Neural crest cell (in vitro differentiated cells): ENCODE measurements at places on chromosomes 2 and 18. TPM values are rescaled to one million over a fixed set of nuclear protein-coding genes. Genes with fewer than 3 reads are reported as not detected.

DNA sequence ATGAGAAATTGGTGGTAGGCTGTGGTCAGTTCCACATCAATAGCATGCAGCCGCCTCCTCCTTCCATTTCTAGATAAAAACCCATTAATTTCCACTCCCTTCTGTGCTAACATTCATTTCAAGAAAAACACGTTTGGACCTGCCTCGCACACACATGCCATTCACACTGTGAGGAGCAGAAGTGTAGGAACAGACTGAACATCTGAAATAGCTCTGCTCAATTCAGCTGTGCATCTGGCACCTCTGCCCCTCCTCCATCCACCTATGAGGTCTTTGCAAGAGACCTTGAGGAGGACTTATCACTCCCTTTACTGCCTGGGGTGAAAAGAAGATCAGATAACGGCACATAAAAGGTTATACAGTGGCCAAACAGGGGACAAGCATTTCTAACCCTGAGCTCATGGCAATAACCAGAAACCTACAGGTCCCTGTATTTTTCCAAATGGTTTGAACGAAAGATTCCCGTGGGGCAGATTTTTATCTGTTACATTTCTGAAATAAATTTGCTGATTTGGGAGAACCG, 30.8 kb upstream of the LRP2 start:
- no peak for DNase-seq

DNA sequence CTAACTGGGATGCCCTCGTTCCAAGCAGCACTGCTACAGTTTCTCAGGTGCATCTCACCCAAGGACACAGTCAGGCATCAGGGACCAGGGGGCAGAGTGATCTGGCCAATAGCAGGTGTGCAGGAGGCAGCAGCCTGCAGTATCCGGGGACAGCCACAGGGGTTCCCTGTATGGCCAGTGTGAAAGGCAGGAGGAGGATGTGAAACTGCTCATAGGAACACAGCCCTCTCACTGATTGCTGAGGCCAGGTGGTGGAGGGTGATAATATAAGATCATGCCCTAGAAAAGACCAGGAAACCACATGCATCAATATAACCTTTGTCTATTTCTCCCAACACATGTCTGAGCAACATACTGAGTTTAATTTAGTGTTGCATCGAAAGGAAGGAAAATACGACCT, 112.7 kb upstream of the TACR1 start:
- no peak for DNase-seq

GRCh38 chr18:28189400-28190239, 12.7 kb upstream of the CDH2 start:
- DNase-seq: peak; percentile 22

The CXCR4 gene
- total RNA-seq: 37.5 and 39.5 TPM in 2 replicates

DNA sequence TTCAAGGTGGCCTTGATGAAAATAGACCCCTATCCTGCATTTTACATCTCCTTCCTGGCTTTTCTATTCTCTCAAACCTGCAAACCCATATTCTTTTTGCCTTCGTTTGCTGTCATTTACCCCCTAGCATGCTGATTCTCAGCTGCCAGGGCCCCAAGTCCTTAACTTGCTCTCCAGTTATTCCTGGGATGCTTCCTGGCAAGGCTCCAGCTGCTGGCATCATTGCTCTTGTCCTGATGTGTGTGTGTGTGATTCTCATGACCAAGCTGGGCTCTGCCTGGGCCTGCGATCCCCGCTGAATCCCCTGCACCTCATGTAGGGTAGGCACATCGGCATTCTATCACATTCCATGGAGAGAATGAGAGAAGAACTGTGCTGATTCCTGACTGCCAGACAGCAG, 11.9 kb downstream of the NPAS2 start:
- DNase-seq: no peak

GRCh38 chr2:239826786-239827522, 198.2 kb downstream of the NDUFA10 start:
- DNase-seq: no peak

GRCh38 chr18:572091-572830, 7.9 kb upstream of the CETN1 start:
- no peak for DNase-seq

- DNase-seq: no peak
These were observed 44.0 kb downstream of the CCDC85A start for GRCh38 chr2:56227811-56228210.

The DAPL1 gene
- total RNA-seq: not detected in 2 replicates

DNA sequence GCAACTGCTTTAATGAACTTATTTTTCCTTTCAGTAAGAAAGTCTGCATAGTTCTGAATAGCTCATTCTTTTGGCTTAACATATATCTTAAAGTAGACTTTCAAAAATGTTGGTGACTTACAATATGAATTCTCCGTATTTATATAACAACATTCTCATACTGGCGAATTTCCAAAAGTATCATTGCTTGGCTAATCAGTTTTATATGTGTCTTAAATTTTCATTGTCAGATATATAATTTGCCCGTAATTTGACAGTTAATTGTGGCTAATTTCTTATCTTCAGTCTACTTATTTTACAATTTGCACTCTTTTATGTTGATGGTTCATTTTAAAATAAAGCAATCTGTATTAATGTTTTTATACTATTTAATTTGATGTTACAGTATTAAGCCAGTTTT, 144.9 kb downstream of the ATP9B start:
- no peak for DNase-seq

DNA sequence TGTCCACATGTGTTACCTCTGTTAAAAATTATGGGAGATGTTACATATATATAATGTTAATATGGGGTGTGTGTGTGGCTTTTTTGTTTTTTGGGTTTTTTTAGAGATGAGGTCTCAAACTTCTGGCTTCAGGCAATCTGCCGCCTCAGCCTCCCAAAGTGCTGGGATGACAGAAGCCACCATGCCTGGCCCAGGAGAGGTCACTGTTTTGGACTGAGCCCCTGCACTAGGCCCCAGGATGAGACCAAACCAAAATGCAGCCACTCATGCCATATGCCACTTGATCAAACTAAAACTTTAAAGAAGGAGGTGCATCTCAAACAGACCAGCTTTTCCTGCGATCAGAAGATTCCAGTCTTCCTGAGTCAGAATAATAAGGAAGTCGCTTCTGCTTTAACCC, 2.5 kb downstream of the ADI1 start:
- DNase-seq: no peak

GRCh38 chr18:42937436-42937835, 178.0 kb downstream of the RIT2 start:
- DNase-seq: no peak

The ELOA2 gene
- total RNA-seq: not detected in 2 replicates

DNA sequence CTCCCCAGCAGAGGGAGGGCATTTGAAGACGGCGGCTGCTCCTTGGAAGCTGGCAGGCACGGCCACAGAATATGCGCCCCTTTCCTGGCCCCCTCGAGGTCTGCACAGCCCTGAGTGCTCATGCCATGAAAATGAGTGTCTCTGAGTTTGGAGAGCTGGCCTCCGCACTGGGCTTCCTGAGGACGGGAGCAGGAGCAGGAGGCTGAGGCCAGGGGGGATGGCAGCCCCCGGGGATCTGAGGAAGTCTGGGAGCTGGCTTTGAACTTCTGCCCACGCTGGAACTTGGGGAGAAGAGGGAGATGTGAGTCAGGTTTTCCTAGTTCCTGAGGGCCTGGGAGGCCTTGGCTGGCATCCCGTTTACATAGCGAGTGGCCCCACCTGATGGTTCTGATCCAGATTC, 47.0 kb downstream of the RRM2 start:
- DNase-seq: no peak

The AMER3 gene
- 1.3 and 1.4 TPM in 2 replicates for total RNA-seq

The TRIM54 gene
- not detected in 2 replicates for total RNA-seq

The ANKRD36B gene
- total RNA-seq: 33.5 and 34.2 TPM in 2 replicates

The IFT172 gene
- 37.0 and 38.4 TPM in 2 replicates for total RNA-seq

GRCh38 chr18:9928646-9929259, 14.9 kb downstream of the VAPA start:
- no peak for DNase-seq

- DNase-seq: no peak
These were observed 1.8 kb downstream of the BOK start for GRCh38 chr2:241560162-241560882.

The UGT1A8 gene
- total RNA-seq: not detected in 2 replicates

The PAX8 gene
- 0.49 and 0.98 TPM in 2 replicates for total RNA-seq

The RNF149 gene
- 27.2 and 27.4 TPM in 2 replicates for total RNA-seq

DNA sequence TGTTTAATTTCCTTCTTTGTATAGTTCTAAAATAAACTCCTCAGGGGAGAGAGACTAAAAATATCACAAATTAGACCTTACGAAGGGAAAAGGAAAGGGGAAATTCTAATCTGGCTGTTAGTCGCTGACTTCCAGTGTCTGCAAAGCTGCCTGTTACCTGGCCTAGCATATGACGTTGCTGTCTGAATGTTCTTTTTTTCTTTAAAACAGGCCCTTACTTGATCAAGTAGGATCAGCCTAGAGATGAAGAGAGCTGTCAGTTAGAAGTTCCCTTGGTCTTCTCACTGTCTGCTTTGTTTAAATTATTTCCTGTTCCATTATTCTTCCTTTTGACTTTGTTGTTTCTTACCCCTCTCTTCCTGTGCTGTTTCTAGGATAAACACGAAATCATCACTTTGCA, 11.2 kb downstream of the NCK2 start:
- DNase-seq: no peak

The L3MBTL4 gene
- 0.50 and 0.65 TPM in 2 replicates for total RNA-seq

GRCh38 chr2:178404368-178404767, 46.6 kb downstream of the PRKRA start:
- DNase-seq: no peak

DNA sequence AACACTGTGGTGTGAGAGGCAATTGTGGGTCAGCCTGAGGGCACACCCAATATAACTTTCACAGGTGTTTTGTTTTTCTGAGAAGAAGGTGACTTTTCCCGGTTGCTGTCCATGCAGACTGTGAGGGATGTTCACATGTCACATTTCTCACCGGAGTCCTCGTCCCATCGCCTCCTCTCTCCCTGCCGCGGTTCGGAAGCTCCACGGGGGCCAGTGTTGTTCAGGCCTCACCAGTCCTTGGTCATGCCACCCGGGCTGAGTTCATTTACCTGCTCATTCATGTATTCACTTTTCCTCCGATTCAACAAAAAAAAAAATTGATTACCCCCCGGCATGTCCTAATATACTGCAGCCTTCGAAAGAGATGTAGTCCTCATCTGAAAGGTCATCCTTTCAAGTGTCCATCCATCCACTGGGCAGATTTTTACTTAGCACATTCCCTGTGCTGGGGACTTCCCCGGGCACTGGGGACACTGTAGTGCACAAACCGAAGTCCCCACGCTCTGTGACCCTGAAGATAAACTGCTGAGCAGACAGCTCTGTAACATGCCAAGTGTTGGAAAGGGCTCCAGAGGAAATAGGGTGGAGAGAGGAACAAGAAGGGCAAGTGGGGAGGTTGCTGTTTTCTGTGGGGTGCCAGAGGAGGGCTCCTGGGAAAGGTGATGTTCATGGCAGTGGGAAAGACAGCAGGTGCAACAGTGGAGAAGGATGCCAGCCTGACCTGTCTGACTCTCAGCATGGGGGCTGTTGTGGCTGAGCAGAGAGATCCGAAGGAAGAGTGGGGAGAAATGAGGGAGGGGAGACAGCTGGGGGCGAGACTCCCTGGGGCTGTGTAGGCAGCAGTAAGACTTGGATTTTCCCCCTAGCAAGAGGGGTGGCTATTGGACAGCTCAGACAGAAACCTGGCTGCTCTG, 22.4 kb downstream of the LRRFIP1 start:
- DNase-seq: no peak

DNA sequence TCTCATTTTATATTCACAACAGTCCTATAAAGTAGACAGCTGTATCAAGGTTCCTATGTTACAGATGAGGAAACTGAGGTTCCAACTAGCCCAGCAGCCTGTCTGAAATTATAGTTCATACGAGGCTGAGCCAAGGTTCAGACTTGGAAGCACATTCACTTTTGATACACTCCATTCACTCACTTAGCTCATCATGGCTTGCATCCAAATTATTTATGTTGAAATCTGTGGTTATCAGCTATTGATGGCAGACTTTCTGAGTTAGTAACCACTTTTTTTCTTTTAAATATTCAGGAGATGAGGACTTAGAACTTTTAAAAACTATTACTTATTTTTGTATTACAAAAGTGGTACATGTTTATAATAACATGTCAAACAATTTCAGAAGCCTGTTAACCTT, 188.2 kb downstream of the MTX2 start:
- no peak for DNase-seq

- DNase-seq: no peak
These were observed 54.2 kb downstream of the NCAPH start for GRCh38 chr2:96389736-96390135.

The MYCN gene
- total RNA-seq: 144 and 149 TPM in 2 replicates

GRCh38 chr18:2091937-2092336, 479.4 kb downstream of the METTL4 start:
- no peak for DNase-seq

GRCh38 chr2:173898178-173898668, 67.0 kb downstream of the SP3 start:
- DNase-seq: no peak

- no peak for DNase-seq
These were observed 19.8 kb upstream of the VWA3B start for GRCh38 chr2:98067160-98067559.

GRCh38 chr18:70931942-70932814, 643.3 kb downstream of the SOCS6 start:
- no peak for DNase-seq

DNA sequence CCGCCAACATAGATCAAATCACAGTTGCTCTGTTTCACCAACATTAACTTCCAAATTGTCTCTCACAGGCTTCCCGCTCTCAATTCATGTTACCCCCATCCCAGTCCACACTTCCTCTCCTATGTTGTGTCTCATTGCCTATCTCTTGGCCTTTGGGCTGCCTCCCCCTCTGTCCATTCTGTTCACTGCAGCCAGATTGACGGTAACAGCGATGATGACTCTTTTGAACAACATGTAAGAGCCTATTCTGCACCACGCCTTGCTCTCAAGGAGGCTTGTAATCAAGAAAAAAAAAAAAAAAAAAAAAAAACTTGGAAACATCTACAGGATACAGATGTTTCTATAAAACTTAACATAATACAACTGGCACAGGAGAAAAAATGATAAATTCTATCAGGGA, 77.3 kb upstream of the RMDN2 start:
- no peak for DNase-seq

GRCh38 chr2:39881948-39882347, 102.9 kb upstream of the THUMPD2 start:
- DNase-seq: no peak

GRCh38 chr2:108942888-108943287, 46.1 kb downstream of the EDAR start:
- no peak for DNase-seq

DNA sequence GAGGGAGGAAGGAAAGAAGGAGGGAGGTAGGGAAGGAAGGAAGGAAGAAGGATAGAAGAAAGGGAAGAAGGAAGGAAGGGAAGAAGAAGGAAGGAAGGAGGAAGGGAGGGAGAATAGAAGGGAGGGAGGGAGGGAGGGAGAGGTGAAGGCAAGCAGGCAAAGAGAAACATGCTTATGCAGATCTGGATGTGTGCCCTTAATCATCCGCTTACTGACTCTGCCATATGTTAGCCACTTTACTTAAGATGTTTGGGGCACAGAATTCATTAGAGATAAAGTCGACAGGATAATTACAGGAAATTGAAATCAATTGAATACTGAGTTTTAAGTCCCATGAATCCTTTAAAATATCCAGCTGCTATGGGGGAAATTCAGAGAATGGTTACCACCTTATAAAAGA, 334.2 kb downstream of the GRB14 start:
- DNase-seq: no peak

- DNase-seq: no peak
These were observed 36.7 kb downstream of the RND3 start for GRCh38 chr2:150450765-150451164.

- DNase-seq: no peak
These were observed 1.5 kb downstream of the ARHGAP25 start for GRCh38 chr2:68736086-68736485.

The CYS1 gene
- total RNA-seq: not detected in 2 replicates

- DNase-seq: no peak
These were observed 29.7 kb downstream of the GNLY start for GRCh38 chr2:85723707-85724360.

GRCh38 chr2:234512884-234513669, 16.2 kb upstream of the ARL4C start:
- no peak for DNase-seq
